ENCODE measurements at places on chromosomes 11 and 22. TPM values are rescaled to one million over a fixed set of nuclear protein-coding genes. Genes with fewer than 3 reads are reported as not detected.

DNA sequence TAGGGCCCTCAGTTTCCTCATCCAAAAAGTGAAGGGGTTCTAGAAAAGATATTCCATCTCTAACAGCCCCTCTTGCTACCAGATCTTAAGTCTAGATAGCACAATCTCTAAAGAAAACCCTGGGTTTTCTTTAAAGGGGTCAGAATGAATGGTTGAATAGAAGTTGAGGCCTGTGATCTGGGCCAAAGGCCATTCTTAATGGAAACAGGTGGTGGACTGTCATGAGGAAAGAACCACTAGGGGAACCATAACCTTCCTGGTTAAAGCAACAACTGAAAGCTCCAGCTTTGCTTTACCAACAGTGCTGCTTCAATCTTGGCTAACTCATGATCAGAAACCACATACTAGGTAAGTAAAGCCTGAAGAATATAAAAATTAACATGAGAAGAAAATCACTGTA lies 1.8 kb downstream of the CELF1 start:
- DNase-seq: peak; percentile 52

GRCh38 chr11:10377183-10377582 lies 72.3 kb downstream of the ADM start:
- no peak for DNase-seq

DNA sequence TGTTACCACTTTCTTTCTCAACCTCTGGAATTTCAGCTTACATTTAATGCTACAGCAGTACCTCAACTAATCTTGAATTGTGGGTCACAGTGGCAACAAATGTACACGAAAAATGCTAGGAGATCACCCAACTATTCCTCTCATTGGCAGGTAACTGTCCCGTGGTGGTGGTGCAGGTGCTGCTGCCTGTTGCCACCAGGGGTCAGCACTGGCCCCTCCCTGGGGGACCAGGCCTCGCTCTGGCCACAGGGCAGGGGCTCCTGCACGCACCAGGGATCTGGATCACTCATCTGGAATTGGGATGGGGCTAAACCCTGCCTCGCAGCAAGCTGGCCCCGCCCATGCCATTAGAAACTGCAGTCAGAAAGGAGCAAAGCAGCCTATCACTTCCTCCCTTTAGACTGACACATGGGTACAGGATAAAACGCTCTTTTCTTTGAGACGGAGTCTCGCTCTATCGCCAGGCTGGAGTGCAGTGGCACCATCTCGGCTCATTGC lies 6.9 kb upstream of the POLDIP3 start:
- DNase-seq: peak; percentile 73

GRCh38 chr11:128783513-128783912 lies 83.6 kb downstream of the KCNJ1 start:
- DNase-seq: peak; percentile 12

GRCh38 chr22:47328550-47329243 lies 566.2 kb downstream of the TBC1D22A start:
- peak; percentile 47 for DNase-seq

- DNase-seq: no peak
Measured at GRCh38 chr11:116330439-116331185, 442.2 kb downstream of the BUD13 start.

DNA sequence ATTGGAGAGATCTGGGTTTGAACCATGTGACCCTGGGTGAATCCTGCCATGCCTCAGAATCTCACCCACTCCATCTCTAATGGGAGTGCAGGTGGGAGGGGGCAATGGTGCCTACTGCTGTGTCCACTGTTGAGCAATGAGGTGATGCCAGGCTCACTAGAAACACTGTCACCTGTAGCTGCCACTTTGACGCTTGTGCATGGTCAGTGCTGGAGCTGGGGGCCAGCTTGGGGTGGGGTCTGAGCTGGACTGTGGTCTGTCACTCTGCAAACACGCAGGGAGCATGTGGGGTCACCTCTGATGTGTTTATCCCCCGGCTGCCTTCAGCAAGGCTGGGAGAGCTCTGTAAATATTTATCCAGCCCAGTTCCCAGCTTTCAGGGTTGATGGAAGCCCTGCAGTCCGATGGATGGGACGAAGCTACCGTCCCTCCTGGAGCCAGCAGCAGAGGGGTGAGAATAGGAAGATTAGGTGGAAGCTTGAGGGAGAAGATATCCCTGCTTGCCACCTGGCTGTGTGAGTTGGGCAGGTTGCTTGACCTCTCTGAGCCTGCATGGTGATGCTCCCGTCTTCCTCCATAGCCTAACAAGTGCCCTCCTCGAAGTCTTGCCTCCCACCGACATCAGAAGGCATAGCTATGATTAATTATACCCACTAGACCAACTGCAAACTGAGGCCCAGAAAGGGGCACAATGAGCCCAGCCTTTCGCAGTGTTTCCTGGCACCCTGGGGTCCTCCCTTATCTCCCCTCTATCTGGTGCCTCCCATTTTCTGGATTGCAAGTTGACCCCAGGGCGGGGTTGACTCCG lies 1.7 kb downstream of the MMP11 start:
- no peak for DNase-seq

DNA sequence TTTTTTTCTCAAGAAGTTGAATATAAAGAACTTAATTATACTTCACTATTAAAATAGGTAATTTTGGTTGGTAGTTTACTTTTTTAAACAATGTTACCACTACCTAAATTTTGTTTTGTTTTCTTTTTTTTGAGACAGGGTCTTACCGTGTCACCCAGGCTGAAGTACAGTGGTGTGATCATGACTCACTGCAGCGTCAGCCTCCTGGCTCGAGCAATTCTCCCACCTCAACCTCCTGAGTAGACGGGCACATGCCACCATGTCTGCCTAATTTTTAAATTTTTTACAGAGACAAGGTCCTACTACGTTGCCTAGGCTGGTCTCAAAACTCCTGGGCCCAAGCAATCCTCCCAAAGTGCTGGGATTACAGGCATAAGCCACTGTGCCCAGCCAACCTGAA lies 17.6 kb downstream of the SPCS2 start:
- DNase-seq: no peak

DNA sequence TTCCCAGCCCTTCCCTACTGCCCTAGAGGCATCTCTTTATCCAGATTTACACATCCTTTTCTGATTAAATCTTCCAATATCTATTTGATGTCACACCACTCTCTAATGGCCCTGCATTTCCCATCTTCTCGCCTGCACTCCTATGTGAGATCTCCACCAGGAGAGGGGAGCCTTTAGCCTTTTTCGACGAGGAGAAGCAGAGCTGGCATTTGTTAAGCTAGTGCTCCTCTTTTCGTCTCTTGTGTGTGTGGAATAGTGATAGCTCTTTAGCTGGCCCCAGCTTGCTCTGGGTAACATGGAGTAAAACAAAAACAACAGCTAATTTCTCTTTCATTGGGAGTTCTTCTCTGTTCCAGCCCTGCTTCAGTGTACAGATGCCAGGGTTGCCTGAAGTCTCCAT lies 536.5 kb downstream of the NTM start:
- no peak for DNase-seq

DNA sequence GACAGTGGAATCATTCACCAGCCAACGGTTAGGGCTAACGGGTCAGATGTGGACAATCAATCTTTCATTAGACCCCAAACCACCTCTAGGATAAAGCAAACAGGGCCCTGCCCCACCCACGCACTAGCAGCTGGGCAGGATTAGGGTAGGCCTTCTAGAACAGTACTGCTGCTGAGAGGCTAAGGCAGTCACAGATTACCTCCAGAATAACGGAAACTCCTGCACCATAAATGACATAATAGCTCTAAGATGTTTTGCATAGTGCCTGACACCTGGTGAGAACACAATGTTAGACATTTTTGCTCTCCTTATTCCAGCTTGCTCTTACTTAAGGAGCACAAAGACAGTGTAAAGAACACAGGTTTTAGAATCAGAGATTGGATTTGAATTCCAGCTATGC lies 1.8 kb downstream of the SYTL2 start:
- DNase-seq: no peak

- no peak for DNase-seq
Measured at GRCh38 chr22:41900652-41901312, 14.1 kb downstream of the SHISA8 start.

- no peak for DNase-seq
Measured at GRCh38 chr11:11965656-11966353, 42.6 kb downstream of the DKK3 start.

DNA sequence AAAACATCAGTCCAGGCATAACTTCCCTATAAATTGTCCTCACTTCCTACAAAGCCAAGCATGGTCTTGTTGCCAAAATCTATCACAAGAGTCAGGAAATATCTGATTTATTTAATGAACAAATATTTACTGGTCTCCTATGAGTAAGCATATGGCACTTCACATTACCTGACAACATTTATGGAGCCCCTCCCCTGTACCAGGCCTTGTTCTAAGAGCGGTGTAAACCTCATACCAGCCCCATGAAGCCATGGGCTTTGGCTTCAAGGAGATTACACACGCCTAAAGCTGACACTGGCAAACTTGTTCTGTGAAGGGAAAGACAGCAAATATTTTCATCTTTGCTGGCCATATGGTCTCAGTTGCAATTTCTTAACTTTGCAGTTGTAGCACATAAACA lies 43.0 kb upstream of the EIF3D start:
- no peak for DNase-seq

DNA sequence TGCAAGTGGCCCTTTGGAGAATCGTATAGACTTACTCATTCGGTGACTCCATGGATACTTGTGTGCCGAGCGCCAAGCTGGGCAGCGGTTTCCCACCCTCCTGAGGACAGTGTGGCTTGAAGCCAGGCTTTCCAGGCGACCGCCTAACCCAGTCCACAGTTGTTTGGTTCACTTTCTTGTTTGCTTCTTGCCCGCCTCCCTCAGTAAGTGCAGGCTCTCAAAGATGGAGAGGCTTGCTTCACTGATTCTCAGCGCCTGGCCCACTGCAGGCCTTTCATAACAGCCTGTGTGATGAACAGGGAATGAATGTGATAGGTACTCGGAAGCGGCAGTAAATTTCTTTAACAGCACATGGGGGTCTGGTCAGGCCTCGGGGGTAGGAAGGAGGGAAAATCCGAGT lies 11.2 kb upstream of the MDK start:
- no peak for DNase-seq

DNA sequence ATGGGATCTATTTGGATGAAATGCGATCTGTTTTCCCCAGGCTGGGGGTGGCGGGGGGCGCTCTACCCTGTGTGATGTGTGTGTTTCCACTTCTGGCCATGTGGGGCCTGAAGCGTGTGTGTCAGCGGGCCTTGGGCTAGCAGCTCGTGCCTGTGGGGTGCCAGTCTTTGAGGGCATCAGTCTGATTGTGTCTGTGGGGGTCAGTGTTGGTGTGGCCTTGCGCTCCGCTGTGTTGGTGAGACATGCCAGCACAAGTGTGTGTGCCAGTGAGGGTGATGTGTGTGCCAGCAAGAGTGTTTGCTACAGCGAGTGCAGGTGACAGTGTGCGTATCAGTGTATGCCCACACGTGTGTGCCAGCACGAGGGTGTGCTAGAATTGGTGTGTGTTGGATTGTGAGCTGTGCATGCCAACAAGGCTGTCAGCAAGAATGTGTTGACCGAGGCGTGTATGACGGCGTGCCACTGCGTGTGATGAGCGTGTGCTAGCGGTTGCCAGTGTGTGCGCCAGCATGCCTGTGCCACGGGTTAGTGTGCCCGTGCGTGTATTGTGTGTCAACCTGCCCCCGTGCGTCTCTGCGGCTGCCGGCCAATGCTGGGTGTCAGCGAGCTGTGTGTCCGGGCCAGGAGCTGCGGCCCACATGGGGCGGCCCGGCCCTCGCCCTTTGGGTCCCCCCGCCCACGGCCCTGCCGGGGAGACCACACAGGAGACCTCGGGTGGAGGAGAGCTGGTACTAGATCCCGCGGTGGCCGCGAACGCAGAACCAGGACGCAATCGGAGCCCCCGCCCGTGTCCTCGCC lies 519 bp downstream of the ARRB1 start:
- peak; percentile 62 for DNase-seq

The PLAAT4 gene
- polyA plus RNA-seq: 360 TPM

The DUSP8 gene
- polyA plus RNA-seq: 6.0 TPM

The TMEM121B gene
- polyA plus RNA-seq: 0.45 TPM

The PARVG gene
- polyA plus RNA-seq: 7.0 TPM

The MOV10L1 gene
- polyA plus RNA-seq: not detected

The RBX1 gene
- 68.6 TPM for polyA plus RNA-seq

The OR51B5 gene
- polyA plus RNA-seq: not detected

The DDX25 gene
- 0.47 TPM for polyA plus RNA-seq

The TUBA8 gene
- polyA plus RNA-seq: 5.8 TPM

The OR6T1 gene
- not detected for polyA plus RNA-seq

The C11orf65 gene
- 0.24 TPM for polyA plus RNA-seq
